ENCODE measurements at places on chromosomes 6 and 20.
A peak's percentile ranks its signal among the peaks of the same experiment; 100 is the strongest.

- DNase-seq = no peak
Measured at GRCh38 chr6:144321839-144322591, 36.9 kb downstream of the UTRN start.

DNA sequence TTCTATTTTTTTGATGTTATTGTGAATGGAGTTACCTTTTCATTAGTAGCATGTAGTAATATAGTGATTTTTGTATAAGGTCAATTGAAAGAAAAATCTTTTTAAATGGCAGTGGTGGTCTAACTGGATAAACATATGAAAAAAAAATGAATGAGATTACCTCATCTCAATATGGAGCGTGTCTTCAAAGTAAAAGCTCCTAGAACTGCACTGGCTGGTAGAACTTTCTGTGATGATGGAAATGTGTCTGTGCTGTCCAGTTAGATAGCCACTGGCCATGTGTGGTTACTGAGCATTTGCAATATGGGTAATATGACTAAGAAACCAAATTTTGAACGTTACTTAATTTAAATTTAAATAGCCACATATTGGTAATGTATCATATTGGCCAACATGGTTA lies 44.1 kb downstream of the MRAP2 start:
- DNase-seq = no peak

DNA sequence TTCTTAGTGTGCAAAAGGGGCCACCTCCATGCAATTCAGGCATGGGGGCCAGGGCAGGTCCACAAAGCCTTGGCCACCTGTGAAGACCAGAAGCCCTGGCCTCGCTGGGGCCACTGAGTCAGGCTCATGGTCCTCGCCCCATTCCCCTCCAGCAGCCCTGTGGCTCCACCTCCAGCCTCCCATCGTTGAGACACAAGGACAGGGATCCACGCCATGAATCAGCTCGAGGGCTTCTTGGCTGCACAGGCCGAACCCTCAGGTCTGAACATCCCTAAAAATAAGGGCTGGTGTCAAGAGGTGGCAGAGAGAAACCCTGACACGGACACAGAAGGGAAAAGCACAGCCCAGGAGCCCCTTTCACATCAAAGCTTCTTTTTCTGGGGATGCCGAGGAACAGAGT lies 68.6 kb upstream of the QKI start:
- DNase-seq = no peak

GRCh38 chr6:104183816-104184435 lies 675.8 kb downstream of the HACE1 start:
- no peak for DNase-seq

DNA sequence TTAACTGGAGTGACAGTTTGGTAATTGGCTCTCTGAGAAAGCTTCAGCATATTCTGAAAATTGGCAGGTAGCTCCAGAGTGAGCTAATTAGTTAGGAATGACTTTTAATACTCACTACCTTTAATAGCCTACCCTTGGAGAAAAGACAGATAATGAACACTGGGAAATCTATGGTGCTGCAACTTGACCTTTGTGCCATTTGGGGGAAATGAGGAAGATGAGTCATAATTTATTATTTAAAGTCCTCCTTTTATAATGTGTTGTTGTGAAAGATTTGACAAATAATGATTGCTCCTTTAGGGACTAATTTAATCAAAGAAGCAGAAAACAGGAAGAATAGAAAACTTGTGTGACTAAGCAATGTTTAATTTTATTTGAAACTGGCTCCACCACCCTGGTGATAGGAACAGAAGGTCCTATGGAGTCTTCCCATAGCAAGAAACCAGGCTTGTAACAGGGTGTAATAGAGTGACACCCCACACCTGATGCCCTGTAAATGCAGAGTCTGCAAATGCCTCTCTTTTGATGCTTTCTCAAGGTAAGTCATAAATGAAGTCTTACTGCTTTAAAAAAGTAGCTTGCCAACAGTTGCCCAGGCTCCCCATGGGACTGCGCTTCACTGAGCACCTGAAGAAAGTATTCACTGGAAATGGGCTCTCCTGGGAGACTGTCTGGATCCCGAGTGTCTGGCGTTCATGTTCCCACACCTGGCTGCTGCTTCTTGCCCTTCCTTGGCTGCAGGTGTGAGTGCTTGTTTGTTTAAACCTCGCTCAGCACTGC lies 134.4 kb downstream of the LRRC1 start:
- DNase-seq = no peak

GRCh38 chr6:123562677-123563076 lies 74.1 kb downstream of the TRDN start:
- no peak for DNase-seq

DNA sequence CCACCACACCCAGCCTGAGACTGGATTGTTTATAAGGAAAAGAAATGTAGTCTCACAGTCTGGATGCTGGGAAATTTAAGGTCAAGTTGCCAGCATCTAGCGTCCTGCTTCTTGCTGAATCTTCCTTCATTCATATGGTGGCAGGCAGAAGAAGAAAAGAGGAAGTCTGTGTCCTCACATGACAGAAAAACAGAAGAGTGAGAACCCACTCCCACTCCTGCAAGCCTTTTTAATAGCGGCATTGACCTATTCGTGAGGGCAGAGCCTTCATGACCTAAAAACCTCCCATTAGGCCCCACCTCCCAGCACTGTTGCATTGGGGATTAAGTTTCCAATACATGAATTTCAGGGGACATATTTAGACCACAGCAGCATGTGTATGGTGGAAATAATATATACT lies 160.8 kb upstream of the BMP2 start:
- DNase-seq = no peak

- no peak for DNase-seq
Measured at GRCh38 chr6:126367849-126368248, 27.9 kb downstream of the CENPW start.

- DNase-seq = no peak
Measured at GRCh38 chr20:37222086-37222485, 39.5 kb downstream of the GHRH start.

- no peak for DNase-seq
Measured at GRCh38 chr20:358891-359555, 12.1 kb downstream of the NRSN2 start.

DNA sequence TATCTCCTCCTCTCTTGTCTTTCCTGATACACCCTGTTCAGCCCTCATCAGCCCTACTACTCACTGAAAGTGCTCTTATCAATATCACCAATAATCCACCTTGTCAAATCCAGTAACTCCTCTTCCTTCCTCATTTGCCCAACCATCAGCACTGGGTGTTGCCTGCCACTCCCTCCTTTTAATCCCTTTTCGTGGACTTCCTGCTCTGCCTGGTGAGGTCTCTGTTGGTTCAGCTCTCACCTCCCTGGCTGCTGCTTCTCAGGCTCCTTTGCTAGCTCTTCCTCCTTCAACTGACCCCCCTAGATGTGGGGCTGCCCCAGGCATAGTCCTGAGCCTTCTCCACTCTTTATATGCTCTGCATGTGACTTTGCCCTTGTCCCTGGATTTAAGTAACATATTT lies 92.5 kb downstream of the PREP start:
- no peak for DNase-seq

DNA sequence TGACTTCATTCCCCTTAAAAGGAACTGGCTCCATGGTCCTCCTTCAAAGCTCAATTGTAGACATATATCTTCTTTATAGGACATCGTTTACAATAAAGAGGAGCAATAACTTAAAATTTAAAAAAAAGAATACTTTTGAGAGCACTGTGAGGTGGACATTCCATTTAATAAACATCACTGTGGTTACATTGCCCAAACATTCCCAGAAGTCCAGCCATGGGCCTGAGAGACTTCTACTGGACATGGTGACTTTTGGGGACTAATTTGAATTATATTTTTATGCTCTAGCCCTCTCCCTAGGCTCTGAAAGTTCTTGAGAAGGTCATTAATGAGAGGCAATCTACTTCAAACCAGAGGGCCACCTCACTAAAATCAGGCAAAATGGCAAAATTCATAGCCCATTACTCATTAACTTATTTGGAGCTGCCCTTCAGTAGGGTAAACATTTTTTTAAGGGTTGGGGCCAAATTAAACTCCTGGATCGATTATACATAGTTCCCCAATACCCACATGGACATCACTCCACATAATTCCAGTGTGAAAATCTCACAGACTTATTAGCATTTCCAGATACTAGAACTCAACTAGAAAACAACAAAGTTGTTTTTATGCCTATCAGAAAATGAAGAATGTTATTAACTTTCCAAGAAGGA lies 17.1 kb downstream of the ISM1 start:
- no peak for DNase-seq

DNA sequence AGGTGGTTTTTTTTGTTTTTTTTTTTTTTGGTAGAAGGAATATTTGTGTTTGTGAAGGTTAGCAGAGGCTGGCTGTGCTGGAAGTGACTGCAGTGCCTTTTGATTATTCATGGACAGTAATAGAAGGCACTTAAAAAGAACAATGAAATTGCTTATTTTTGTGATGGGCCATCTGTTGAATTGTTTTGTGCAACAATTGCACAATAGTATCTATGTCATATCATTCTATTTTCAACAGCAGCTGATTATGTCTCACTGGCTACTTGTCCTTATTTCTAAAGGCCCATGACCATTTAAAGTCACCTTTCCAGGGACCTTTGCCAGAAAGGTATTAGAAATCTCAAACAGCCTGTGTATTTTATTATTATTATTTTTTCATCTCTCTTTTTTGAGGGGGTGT lies 70.6 kb downstream of the AFG1L start:
- DNase-seq = no peak

DNA sequence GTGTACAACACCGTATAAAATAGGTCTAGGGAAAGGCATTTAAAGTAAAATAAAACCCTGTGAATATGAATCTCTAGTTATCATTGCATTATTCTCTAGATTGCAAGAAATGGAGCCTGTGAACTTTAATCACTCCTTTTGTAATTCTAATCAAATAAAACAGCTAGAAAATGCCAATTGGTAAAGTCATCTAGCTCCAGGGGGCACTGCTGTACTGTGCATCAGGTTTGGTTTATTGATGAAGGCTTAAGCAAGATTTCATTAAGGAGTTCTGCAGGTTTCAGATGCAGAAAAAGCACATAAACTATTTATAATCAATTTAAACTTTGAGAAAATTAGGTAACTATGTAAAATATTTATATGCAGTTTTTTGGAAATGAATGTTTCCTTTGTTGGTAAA lies 645.0 kb downstream of the PHF3 start:
- no peak for DNase-seq

GRCh38 chr20:12371990-12372389 lies 454.3 kb downstream of the BTBD3 start:
- no peak for DNase-seq

DNA sequence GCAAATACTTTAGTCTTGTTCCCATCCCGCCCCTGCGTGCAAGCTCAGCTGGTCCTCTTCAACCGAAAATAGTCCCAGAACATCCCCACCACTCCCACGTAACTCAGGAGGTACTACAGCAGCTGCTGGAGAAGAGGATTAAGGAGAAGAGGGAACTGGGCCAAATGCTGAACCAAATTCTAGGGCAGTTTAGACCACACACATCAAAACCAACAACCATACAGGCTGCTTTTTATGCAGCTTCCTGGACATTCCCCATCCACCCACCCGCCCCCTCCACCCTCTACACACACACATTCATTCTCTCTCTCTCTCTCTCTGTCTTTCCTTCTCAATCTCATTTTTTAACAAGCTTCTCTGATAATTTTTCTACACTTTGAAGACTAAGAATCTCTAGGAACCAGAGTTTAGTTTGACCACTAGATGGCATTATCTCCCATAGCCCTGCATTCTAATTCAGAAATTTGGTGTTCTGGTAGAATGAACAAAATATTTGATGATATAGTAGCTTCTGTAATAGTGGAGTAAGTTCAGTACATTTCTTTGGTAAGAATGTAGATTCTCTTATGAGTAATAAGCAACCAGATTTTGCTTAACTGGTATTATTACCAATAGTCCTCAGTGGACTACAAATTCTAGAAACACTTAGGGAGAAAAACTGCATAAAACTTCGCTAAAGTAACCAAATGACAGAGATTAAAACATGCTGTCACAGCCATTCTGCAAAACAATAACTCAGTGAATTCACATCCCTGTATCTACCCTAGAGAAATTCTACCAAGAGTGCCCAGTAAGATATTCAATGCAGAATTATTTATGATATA lies 52.1 kb upstream of the BEND6 start:
- DNase-seq = peak; percentile 57

DNA sequence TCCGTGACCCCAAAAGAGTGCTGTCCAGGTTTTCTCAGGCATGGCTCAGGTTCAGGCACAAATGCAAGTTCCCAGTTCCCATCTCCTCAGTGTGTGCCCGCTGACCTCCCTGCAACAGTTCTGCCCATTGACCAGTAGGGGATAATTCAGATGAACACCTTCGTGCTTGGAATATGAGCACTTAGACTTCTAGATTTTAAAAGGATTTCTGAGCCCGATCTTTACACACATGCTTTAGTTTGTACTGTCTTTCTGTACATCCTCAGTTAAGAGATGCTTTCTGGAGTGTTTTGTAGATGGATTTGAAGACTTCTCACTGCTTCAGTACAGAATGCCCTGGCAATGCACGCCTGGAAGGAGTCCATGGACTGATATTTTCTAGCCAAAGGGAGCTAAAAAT lies 239.6 kb upstream of the PLCB4 start:
- no peak for DNase-seq

GRCh38 chr6:2597991-2598390 lies 152.7 kb downstream of the MYLK4 start:
- no peak for DNase-seq

Measured in OCI-LY7 (cell line).